ENCODE measurements at places on chromosomes 5 and 9. TPM values are rescaled to one million over a fixed set of nuclear protein-coding genes. Genes with fewer than 3 reads are reported as not detected.

VDAC1 gene
- 151 TPM for total RNA-seq

RNF145 gene
- 70.3 TPM for total RNA-seq

CCDC192 gene
- not detected for total RNA-seq

PCDHGB3 gene
- 1.8 TPM for total RNA-seq

TPPP gene
- 5.8 TPM for total RNA-seq

HSDL2 gene
- 25.1 TPM for total RNA-seq

SLC45A2 gene
- total RNA-seq: not detected

COL23A1 gene
- total RNA-seq: 0.41 TPM

MELK gene
- total RNA-seq: 21.1 TPM

DNA sequence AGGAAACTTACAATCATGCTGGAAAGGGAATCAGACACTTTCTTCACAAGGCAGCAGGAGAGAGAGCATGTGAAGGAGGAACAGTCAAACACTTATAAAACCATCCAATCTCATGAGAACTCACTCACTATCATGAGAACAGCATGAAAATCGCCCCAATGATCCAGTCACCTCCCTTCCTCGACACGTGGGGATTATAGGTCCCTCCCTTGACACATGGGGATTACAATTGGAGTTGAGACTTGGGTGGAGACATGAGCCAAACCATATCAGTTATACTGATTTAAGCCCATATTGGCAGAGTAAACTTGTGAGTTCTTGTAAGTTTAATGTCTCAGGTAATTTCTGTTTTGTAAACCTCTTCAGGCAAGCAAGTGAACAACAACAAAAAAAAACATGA lies 70.8 kb downstream of the ERAP1 start:
- DNase-seq: no peak

GRCh38 chr5:6786786-6787495 lies 73.7 kb downstream of the TENT4A start:
- no peak for DNase-seq

- DNase-seq: no peak
Observed at GRCh38 chr5:74017786-74018211, 391.8 kb downstream of the ARHGEF28 start.

GRCh38 chr9:38008168-38009034 lies 60.6 kb downstream of the SHB start:
- DNase-seq: no peak

DNA sequence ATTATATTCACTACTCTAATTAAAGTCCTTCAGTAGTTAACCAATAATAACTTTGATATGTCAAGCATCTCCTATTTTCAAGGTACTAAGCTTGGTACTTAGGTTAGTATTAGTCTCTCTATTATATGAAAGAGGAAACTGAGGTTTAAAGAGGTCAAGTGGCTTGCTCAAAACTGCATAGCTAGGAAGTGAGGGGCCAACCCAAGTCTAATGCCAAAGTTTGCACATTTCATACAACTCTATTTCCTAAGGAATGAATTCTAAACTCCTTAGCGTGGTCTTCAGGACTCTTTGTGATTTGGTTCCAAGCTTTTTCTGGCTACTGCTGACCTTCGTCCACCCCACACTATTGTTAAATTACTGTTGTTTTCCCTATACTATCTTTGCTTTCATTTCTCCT lies 9.9 kb upstream of the SHOC1 start:
- DNase-seq: no peak

DNA sequence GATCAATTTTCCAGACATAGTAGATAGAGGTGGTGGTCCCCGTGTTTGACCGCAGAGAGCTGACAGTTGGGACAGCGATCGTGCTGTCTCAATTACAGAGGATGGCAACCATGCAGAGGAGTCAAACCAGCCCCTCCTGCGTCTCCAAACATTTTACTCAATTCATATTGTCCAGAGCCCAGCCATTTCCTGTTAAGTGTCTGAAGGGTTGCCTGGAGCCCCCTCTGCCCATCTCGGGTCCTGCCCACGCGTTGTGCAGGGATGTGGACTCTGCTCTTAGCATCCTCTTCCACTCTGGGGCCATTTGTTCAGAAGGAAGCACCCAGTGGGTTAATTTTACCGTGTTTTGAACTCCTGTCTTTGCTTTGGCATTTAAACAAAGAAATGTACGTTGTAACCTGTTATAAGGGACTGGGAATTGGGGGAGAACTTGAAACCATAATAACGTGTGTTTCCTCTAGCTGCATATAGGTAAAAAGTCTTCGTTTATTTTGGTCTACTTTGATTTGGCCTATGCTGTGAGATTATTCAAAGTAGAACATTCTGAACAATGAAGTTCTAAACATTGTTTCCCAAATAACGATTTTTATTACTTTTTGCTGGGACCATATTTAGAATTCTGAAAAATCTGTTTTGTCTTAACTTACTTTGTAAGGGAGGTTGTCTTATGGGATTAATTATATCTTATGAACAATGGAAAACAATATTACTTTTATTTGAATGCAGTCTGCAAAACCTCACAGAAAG lies 876 bp downstream of the EGFLAM start:
- DNase-seq: no peak
